Activated T-helper 1 cell treated with anti-CD3 and anti-CD28 coated beads, Interleukin-12 subunit alpha, Interleukin-12 subunit beta, Interleukin-2, Interleukin-4 antibody, amounts not matched to agents 30 ng/mL and 10 ng/mL and 1 ng/mL, durations not matched to agents 14 hours and 24 hours and 36 hours (primary cell): ENCODE measurements at places on chromosomes 7 and 10.

DNA sequence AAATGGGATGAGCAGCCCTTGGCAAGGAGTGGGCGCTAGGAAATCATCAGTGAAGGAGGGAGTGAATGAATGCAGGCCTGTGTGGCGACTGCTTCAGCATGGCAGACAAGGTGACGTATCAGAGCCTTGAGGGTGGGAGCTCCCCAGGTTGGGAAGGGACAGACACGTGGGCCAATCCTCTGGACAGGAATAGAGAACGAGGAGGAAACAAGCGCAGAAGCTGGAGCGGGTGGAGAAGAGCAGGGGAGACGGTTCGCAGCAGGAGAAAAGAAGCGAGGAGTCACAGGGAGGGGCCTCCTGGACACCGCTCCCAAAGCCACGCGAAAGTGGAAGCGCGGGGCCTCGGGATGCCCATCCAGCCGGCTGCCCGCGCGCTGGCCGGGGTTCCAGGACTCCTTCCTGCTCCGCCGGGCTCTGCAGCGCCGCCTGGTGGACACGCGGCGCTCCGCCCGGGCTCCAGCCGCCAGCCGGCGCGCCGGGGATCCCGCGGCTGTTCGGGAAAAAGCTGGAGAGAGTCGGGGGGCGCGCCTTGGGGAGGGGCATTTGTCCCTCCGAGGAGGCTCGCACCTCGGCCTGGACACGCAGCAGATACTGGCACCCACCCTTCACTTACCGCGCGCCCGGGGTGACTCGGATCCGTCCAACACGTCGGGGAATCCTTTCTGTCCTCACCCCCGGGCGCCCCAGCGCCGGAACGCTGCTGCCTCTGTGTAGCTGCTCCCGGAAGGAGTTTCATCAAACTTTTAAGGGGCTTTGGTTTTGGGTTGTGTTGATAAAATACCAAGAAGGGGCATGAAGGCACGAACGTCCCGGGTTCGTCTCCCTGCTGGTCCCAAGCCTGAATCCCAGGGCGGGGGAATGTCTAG lies 6.3 kb downstream of the ZNF503 start:
- no peak for DNase-seq

- DNase-seq: peak; percentile 53
Observed at GRCh38 chr7:100887516-100888290, 1.8 kb downstream of the UFSP1 start.

DNA sequence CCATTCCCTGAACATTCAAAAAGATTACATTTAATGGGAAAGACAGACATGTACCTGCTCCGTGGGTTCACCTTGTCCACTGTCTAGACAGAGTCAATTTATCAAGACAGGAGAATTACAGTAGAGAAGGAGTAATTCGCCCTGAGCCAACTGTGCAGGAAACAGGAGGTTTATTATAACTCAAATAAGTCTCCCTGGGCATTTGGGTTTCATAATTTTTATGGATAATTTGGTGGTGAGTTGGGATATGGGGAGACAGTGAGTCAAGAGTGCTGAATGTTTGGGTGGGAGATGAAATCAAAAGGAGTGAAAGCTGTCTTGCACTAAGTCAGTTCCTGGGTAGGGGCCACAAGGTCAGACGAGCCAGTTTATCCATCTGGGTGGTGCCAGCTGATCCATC lies 165.9 kb upstream of the NAMPT start:
- DNase-seq: no peak

GRCh38 chr10:672203-672602 lies 17.3 kb downstream of the DIP2C start:
- DNase-seq: no peak

DNA sequence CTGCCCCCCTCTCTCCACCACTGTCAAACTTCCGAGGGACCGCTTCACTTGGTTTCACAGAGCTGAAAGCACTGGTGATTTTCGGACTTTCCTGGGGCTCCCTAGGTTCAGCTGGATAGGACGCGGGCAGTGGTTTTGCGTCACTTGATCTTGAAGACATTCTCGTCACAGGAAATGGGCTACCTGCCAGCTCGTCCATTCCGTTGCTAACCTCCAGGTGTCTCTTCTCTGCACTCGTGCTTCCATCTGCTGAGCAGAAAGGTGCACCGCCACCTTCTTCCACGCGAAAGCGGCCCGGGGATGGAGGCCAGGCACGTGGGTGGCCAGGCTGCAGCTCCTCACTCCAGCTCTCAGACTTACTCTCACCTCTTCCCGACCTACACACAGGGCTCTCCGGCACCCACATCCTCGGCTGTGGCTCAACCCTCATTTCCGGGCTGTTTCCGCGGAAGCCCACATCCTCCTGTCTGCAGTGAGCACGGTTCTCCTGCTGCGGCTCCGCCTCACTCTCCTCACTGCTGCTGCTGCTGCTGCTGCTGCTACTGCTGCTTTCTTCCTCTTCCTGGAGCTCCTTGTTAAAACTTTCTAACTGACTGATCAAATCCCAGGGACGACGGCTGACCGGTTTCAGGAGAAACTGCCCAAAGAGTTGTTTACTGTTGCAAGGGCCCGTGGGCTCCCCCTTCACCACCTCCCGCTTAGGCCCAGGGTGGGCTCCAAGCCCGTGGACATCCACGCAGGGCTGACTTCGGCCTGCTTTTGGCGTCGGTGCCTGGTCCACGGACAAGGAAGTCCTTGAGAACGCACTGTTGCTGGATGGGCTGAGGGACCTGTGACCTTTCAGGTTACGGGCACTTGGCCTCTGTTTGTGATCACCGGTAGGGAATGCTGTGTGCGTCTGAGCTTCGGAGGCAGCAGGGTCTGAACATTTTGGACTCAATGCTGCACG lies 32.1 kb downstream of the JCAD start:
- peak; percentile 93 for DNase-seq

DNA sequence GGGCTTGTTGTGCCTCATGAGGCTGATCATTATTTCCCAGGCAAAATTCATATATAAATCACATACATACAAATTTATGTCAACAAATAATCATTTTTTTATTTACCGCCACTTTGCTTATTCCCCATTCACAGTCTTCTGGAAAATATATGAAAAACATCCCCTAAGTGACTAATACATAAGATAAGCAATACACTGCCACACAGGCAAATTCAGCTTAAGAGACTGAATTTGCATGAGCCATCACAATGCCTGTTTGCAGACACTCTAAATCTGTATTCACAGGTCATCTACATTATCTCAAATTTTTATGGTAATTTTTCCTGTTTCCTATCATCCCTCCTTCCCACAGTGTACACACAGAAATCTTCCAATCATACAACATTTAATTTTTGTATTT lies 13.2 kb downstream of the OSBPL3 start:
- DNase-seq: no peak

- no peak for DNase-seq
Observed at GRCh38 chr10:92857904-92858514, 9.7 kb downstream of the EXOC6 start.

DNA sequence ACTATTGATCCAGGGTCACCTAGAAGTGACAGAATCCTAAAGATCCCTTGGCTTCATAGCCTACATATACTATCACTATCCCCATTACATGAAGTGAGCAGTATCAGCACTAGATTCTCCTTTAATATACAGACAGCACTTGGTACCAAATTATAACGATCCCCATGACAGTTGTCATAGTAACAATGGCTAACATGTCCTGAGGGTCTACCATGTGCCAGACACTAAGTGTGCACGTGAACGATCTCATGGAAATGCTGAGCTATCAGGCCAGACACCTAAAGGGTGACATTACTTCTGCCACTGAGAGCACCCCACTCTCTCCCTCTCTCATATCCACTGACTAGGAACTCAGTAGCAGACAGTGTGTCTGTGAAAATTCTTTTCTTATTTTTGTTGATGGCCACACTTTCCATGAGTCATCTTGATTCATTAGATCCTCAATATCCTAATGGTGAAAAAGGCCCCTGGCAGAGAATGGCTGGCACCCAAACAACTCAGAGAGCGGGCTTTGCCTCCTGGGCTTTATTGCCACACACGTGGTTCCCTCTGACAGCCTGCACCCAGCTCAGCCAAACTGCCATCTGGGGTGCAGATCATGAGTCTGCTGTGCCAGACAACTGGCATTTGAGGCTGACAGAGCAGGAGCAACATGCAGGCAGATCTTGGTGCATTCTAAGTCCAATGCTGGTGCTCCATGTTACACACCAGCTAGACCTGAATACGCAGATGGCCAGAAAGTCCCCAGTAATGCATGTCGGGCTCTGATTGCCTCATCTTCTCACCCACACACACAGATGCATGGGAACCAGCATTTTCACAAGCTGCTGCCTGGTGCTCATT lies 176.3 kb downstream of the DGKI start:
- DNase-seq: no peak

- DNase-seq: no peak
Observed at GRCh38 chr10:133292919-133293809, 15.5 kb downstream of the TUBGCP2 start.

- no peak for DNase-seq
Observed at GRCh38 chr10:79250259-79250658, 97.0 kb upstream of the PPIF start.

GRCh38 chr10:88705958-88706357 lies at the start of gene LIPK:
LIPK (plus strand) TSS chr10:88706249; CDS start chr10:88724544, 18,295 bp downstream.
- no peak for DNase-seq

GRCh38 chr10:128526791-128527375 lies 400.7 kb upstream of the MKI67 start:
- no peak for DNase-seq

GRCh38 chr7:155705623-155706360 lies 61.3 kb downstream of the RBM33 start:
- no peak for DNase-seq

DNA sequence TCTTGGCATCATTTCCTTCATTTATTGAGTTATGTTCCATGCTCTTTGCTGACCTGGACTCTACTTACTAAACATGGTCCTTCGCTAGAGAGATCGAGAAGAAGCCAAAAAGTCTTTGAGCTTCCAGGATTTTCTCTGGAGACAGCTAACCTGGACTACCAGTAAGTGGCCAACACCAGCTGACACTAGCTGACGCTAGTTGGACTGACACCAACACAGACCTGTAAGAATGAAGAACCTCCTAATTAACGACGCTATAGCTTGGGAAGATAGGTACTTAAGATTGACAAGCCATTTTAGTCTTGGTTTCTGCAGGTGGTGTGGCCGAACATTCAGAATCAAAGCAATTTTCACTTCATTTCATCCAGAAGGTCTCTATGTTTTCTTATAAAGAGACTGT lies 66.4 kb downstream of the GALNT17 start:
- no peak for DNase-seq

- DNase-seq: no peak
Observed at GRCh38 chr7:129609666-129610065, 1.9 kb upstream of the NRF1 start.

- DNase-seq: peak; percentile 12
Observed at GRCh38 chr7:2231992-2232765, 566 bp downstream of the MAD1L1 start.

DNA sequence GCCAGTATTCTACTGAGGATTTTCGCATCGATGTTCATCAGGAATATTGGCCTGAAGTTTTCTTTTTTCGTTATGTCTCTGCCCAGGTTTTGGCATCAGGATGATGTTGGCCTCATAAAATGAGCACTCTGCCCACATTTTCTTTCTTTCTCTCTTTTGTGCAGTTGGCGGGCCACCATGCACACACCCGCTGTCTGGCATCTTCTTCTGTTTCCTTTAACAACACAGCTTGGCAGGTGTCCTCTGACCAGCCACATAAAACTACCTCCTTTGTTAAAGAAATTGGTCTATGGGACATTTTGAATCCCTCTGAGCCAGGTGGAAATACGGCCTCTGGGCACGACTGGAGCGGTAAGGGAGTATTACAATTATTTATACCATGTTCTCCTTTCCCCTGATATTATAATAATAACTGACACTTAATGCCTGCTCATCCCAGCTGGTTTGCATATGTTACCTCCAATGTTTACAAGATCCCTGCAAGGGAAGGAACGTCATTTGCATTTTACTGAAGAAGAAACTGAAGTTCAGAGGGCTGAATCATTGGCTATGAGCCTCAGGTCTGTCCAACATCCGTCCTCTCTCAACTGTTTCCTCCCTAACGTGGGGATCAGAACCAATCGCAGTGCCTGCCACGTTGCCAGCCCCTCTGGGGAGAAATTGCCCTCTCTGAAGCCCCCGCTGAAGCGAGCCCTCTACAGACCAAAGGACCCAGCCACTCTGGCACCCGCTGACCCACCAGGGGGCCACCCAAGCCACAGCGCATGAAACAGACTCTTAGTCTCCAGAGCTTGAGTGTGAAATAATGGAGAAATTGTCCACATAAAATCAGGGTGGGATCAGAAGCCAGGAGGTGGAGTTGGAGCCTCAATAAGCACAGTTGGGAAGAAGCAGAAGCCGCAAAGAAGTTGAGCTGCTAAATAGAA lies 125.0 kb upstream of the FOXK1 start:
- no peak for DNase-seq

DNA sequence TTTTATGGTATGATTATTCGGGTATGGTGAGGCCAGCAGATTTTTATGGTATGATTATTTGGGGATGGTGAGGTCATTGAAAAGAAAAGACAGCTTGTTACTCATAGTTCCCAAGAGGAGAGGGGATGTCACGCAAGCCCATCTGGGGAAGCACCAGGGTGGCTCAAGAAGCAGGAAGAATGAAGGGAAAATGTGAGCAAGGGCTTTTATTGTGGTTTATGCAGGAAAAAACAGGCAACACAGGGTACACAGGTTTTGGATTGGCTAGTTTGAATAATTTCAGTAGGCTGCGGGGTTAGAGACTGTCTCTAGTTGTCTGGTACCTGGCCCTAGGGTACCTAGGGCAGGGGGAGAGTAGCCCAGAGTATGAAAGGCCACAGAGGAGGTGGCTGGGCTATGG lies 26.8 kb upstream of the DGKI start:
- DNase-seq: no peak

DNA sequence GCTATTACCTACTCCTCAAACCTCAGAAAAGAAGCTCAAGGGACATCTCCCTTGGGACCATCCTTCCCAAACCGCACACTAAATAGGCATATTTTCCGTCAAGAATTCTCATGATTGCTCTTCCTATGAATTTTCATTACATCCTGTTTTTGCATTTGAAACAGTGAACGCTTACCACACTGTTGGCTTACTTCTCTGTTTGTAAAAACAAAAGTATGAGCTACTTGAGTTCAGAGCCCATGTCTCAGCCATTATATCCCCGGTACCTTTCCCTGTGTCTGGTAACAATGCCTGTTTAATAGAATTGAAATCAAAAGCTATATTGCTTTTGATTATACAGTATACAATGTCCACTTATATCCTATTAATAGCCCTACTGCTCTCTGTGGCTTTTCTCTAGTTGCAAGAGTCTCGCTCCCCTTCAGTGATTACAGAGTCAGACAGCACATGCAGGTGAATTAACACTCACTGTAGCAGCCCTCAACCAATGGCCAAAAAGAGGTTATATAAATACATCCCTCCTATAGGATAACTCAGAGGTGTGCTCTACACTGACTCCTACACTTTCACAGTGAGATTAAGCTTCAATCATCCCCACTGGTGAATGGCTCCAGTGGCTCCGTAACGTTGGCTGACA lies 264.4 kb downstream of the SORCS1 start:
- DNase-seq: no peak
